Fibroblast of mammary gland (primary cell): ENCODE measurements at places on chromosomes 2 and 18.

GRCh38 chr18:38035193-38035592, 469.6 kb upstream of the CELF4 start:
- no peak for DNase-seq

- DNase-seq: no peak
Measured at GRCh38 chr2:130822766-130823165, 13.9 kb upstream of the ARHGEF4 start.

DNA sequence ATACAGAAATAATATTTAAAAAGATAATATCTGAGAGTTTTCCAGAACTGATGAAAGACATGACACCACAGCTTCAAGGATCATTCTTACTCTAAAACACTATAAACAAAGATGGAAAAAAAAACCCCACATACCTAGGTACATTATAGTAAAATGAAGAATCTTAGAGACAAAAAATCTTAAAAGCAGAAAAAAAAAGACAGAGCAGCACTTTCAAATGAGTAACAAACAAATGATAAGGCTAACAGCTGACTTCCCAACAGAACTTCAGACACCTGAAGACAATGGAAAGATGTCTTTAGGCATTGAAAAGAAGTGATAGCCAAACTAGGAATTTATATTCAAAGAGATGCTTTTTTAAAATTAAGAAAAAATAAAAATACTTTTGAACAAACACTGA, 21.2 kb upstream of the AFF3 start:
- no peak for DNase-seq

DNA sequence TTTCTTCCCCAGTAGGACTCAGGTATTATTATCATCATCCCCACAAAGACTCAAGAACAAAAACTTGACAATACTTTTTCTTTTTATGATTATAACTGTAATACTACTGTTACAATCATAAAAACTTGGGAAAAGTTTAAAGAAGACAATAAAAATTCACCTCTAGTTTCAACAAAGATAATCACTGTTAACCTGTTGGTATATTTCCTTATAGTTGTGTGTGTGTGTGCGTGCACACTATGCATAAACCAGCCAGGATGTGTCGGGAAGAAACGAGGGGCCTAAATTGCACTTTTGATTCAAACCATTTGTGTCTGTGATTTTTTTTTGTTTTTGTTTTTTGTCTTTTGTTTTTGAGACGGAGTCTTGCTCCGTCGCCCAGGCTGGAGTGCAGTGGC, 233.0 kb downstream of the TPGS2 start:
- no peak for DNase-seq
